ENCODE measurements at places on chromosomes 2 and 18. TPM values are rescaled to one million over a fixed set of nuclear protein-coding genes. Genes with fewer than 3 reads are reported as not detected.

DNA sequence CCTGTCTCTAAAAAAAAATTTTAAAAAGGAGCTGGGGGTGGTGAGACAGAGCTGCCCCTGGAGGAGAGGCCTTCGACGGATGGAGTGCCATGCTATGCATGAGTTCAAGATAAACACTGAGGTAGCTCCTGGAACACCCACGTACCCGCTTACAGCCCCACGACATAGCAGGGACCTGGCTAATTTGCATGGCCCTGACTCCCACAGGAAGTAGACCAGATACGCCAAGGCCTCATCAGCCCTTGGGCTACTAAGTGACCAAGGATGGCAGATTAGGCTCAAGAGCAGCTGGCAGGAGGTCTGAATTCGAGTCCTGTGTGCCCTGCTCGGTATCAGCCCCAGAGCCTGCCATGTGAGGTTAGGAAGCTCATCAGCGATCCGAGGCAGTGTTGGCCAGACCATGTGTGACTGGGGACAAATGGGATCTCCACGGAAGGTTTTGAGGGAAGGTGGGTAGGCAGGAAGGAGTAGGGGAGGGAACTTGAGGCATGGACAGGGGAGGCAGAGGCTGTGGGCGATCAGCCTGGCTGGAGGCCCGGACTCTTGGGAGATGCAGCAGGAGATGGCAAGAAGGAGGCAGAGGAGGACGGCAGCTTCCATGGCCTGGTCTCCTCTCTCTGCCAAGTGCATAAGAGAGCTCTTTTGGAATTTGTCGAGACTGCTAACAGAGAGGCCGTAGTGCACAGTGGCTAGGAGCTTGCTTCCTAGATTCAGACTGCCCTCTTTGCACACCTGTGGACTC is 218.3 kb downstream of the GLI2 start:
- no peak for DNase-seq

The RAPH1 gene
- total RNA-seq, result 71.7 TPM

The CCDC148 gene
- 4.2 TPM for total RNA-seq

- DNase-seq, result no peak
Measured at GRCh38 chr18:59114160-59114559, 25.5 kb upstream of the SEC11C start.

DNA sequence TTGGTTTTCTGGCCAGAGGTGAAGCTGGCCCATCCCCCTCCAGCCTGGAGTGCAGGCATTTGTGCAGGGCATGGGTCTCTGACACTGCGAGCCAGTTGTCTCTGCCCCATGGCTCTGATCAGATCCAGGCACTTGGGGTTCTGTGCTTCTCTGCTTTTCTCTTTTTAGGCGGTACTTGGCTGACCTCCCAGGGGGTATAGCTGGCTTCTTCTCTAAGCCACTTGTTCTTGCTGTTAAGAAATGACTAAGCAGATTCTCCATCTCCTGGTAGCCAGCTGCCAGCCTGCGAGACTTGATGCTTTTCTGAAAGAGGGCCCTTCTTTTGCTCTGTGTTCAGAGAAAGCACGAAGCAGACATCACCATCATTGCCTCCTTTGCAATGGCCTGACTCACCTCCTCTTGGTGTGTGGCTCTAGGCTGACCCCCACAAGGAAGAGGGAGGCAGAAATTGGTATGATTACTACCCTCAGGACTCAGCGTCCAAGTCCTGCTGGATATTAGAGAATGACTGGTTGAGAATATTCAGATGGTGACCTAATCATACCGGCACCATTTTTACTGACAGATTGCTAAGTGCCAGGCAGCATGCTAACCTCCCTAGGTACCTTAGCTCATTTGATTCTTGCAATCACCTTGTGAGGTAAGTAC is 32.7 kb downstream of the TNP1 start:
- DNase-seq, result no peak

DNA sequence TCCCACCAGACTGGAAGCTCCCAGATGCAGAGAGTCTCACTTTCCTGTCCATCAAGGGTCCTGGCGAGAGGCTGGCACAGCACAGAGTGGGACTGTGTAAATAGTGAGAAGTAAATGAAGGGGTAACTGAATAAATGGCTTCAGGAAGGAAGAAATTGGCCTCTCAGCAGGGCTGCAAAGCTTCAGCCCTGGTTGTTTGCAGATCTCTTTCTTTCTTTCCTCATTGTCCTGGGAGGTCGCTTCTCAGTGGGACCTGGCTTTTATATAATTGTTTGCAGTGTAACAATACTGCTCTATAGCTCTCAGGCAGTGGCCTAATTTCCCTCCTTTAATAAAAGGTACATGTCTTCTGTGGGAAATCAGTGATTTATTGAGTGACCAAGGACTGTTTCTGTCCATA is 74.9 kb upstream of the GPR45 start:
- DNase-seq, result no peak

- no peak for DNase-seq
Measured at GRCh38 chr2:45070113-45070652, 60.9 kb upstream of the SIX2 start.

DNA sequence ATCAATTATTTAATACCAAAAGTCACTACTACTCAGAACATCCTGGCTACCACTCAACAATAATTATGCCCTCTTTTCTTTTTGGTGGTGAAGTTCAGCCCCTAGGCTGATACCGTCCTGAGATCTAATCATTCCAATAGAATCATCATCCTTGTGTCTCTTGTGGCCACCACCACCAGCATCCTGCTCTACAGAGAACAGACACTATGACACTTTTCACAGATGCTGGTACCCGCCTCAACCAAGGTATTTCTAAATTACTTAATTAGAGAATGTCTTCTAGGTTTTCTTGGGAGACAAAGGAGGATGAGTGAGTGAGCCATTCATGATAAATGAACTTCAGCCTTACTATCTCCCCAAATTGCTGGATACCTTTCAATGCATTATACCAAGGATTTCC is 60.0 kb downstream of the TDRD15 start:
- no peak for DNase-seq

GRCh38 chr2:55888936-55889335 is 34.6 kb downstream of the EFEMP1 start:
- DNase-seq, result no peak

GRCh38 chr2:223554923-223555322 is 47.2 kb downstream of the SCG2 start:
- no peak for DNase-seq

Measured in upper lobe of left lung (tissue), 6 donors.